ENCODE measurements at places on chromosomes 11 and 22. TPM values are rescaled to one million over a fixed set of nuclear protein-coding genes. Genes with fewer than 3 reads are reported as not detected.

The DENND6B gene
- 4.0 TPM for total RNA-seq

The GGT5 gene
- total RNA-seq = 2.6 TPM

The KIF18A gene
- 10.2 TPM for total RNA-seq

GRCh38 chr22:49042877-49043859 lies 784.5 kb downstream of the BRD1 start:
- H3K27ac ChIP-seq = no peak overlapping the region
- H3K27me3 ChIP-seq = no peaks in the 10 kb centered on the region
- DNase-seq = no peak
- H3K4me3 ChIP-seq = no peak overlapping the region

DNA sequence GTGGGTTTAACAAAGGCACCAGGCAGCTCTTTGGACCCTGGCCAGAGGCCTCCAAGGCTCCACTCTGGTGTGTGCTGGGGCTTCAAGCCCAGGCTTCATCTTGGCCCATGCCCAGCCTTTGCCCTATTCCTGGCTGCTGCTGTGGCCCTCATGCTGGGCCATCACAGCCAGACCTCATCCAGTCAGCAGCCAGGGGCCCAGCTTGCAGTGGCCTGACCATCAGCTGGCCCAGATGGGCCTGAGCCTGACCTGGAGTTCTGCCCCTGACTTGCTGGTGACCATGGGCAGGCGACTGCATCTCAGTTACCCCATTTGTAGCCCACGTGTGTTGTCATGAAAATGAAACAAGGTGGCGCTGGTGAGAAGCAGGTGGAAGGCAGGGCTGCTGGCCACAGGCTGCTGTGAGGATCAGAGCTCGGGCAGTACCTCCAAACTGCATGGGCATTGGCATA lies 76.1 kb downstream of the MED15 start:
- no peaks in the 10 kb centered on the region for H3K27me3 ChIP-seq
- DNase-seq = no peak
- no peaks in the 10 kb centered on the region for H3K4me1 ChIP-seq
- H3K27ac ChIP-seq = no peak overlapping the region
- H3K36me3 ChIP-seq = peaks cover 29% of the 10 kb centered on the region

DNA sequence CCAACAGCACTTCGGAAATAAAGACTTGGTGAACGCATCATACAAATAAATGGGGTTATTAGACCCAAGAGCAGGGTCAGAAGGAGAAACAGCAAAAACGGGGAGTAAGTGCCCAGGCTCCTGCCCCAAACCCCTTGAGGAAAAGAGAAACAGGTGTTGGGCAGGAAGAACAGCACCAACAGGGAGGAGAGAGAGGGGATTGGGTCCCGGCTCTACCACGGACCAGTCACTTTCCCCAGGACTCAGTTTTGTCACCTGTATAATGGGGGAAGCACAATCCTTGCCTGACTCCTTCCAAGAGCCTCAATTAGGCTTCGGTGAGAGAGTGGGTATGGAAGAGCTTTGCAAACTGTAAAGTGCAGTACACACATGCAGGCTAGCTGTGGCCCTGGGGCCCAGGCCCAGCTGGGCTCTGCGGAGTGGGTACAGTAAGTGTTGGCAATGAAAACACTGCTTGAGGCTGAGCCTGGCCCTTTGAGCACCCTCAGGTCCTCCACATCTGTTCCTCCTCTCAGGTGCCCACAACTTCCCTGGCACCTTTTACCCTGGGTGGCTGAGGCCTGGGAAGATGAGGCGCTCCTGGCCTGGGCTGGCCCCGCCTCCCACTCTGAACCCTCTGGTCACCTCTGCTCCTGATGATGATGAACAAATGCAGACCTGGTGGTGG lies 8.9 kb downstream of the SLC29A2 start:
- no peaks in the 10 kb centered on the region for H3K27me3 ChIP-seq
- no peak for DNase-seq
- no peak overlapping the region for H3K4me3 ChIP-seq
- H3K36me3 ChIP-seq = no peaks in the 10 kb centered on the region
- no peak overlapping the region for H3K27ac ChIP-seq
- no peaks in the 10 kb centered on the region for H3K4me1 ChIP-seq

GRCh38 chr11:85627332-85627997 lies at the start of gene DLG2:
Gene DLG2 (minus strand): TSS chr11:85627344.
- H3K4me1 ChIP-seq = peaks cover 6% of the 10 kb centered on the region
- peak; percentile 39 for DNase-seq
- H3K27me3 ChIP-seq = no peaks in the 10 kb centered on the region
- no peaks in the 10 kb centered on the region for H3K36me3 ChIP-seq

DNA sequence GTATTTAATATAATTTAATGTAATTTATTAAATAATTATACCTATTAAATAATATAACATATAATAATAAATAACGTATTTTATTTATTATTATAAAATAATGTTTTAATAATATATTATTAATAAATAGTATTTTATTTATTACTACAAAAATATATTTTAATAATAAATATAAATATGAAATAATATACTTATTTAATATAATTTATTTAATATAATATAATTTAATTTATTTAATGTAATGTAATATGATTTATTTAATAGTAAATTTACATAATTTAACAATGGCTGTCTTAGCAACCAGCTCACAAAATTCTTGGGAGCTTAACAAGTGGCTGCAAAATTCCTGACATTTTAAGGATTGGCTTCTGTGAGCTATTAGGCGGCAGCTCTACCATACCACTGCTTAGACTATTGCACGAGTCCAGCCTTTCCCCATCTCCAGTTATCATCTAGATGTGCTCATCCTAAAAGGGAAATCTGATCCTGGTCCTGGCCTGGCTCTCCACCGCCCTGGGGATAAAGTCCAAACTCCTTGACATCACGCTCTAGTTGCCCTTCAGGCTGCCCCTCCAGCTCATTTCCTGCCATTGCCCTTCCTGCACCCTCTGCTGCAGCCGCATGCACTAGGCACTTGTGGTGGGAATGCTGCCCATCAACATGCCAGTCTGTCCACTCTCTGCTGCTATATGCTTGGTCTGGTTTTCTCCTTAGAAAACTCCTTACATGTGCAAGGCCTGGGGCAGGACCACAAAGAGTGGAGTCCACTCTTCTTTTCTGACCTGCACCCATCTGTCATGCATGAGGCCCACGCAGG lies 9.8 kb downstream of the MMP20 start:
- no peak overlapping the region for H3K27ac ChIP-seq
- DNase-seq = no peak
- no peaks in the 10 kb centered on the region for H3K36me3 ChIP-seq
- no peak overlapping the region for H3K4me3 ChIP-seq

- H3K27me3 ChIP-seq = no peaks in the 10 kb centered on the region
- no peaks in the 10 kb centered on the region for H3K36me3 ChIP-seq
- no peak overlapping the region for H3K27ac ChIP-seq
- no peak for DNase-seq
- H3K4me3 ChIP-seq = no peak overlapping the region
- H3K4me1 ChIP-seq = no peaks in the 10 kb centered on the region
Observed at GRCh38 chr11:73298233-73298632, 9.8 kb upstream of the ARHGEF17 start.

GRCh38 chr22:35995348-35995747 lies 33.3 kb downstream of the RBFOX2 start:
- DNase-seq = no peak
- H3K27ac ChIP-seq = peak overlapping the region; percentile 19
- H3K4me1 ChIP-seq = no peaks in the 10 kb centered on the region
- no peak overlapping the region for H3K4me3 ChIP-seq

- peak overlapping the region; percentile 18 for H3K27ac ChIP-seq
- H3K27me3 ChIP-seq = no peaks in the 10 kb centered on the region
- no peak overlapping the region for H3K4me3 ChIP-seq
- peaks cover 12% of the 10 kb centered on the region for H3K36me3 ChIP-seq
Observed at GRCh38 chr11:36409152-36409816, 100.8 kb downstream of the TRAF6 start.

DNA sequence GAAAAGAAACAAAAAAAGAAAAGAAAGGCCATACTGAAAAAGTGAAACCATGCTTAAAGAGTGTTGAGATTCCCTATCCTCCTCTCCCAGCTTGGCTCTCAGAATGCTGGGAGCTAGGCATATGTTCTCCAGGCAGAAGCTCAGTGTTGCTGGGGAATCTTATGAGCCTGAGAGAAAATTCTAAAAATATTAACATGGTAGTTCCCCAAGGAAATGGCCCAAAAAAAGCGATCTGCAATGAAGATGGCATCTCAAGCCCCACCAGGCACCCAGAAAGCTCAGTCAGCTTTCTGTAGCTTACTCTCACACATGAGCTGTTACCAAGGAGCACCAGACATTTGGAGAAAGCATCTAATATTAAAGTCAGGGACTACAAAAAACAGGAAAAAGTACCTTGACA lies 94.5 kb downstream of the CD44 start:
- H3K27ac ChIP-seq = no peak overlapping the region
- H3K27me3 ChIP-seq = no peaks in the 10 kb centered on the region
- no peaks in the 10 kb centered on the region for H3K4me1 ChIP-seq
- no peak overlapping the region for H3K4me3 ChIP-seq

- H3K4me3 ChIP-seq = no peak overlapping the region
- no peaks in the 10 kb centered on the region for H3K4me1 ChIP-seq
- no peaks in the 10 kb centered on the region for H3K36me3 ChIP-seq
- no peaks in the 10 kb centered on the region for H3K27me3 ChIP-seq
Observed at GRCh38 chr22:46139895-46140350, 10.4 kb upstream of the PPARA start.

DNA sequence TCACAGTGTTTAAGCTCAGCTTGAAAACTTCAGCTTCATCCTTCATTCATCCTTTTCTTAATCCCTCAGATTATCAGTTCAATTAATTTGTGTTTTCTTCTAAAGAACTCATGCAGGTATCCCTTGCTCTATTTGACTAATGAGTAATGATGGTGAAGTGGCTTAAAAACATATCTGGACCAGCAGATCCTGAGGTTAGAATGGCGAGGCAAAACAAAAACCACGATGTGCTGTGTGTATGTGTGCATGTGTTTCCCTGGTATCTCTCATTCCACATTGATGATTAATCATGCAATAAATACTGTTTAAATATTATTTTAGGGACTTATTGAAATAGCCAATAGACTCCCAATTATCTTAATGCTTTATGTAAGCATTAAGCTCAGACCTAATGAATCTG lies 437.0 kb downstream of the DYNC2H1 start:
- no peaks in the 10 kb centered on the region for H3K27me3 ChIP-seq
- H3K4me1 ChIP-seq = no peaks in the 10 kb centered on the region
- no peak for DNase-seq
- H3K27ac ChIP-seq = no peak overlapping the region
- H3K36me3 ChIP-seq = no peaks in the 10 kb centered on the region

DNA sequence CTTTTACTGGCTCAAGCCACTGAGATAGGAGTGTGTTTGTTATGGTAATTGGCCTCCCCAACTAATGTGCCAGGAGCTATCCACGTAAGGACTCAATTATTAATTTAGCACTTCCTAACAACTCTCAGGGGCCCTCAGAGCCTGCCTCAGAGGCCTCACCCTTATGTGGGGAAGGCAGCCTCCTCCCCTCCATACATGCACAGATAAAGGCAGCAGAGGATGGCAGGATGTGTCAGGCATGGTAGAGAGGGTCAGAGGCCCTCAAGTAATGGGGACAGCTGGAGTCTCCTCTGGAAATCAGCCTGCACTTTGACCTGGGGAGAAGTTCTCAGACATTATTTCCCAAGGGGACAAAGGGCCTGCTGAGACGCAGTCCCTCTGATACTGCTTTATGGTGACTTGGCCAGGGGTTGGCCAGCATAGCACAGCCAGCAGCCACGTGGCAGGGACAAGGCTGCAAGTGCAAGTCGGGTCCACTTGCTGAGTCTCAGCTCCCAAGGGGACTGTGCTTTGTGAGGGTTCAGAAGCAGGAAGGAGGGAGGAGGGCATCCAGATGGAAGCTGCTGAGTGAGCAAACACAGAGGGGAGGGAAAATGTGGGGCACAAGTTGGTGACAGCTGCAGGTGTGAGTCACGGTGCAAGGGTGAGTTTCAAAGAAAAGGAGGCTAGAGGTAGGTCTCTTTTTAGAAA lies 17.0 kb downstream of the MOGAT2 start:
- peaks cover 8% of the 10 kb centered on the region for H3K4me1 ChIP-seq
- no peaks in the 10 kb centered on the region for H3K27me3 ChIP-seq
- H3K36me3 ChIP-seq = no peaks in the 10 kb centered on the region
- peak overlapping the region; percentile 53 for H3K27ac ChIP-seq

- H3K27ac ChIP-seq = no peak overlapping the region
- H3K36me3 ChIP-seq = no peaks in the 10 kb centered on the region
- H3K27me3 ChIP-seq = no peaks in the 10 kb centered on the region
Observed at GRCh38 chr11:92685049-92685448, 284.4 kb upstream of the MTNR1B start.

DNA sequence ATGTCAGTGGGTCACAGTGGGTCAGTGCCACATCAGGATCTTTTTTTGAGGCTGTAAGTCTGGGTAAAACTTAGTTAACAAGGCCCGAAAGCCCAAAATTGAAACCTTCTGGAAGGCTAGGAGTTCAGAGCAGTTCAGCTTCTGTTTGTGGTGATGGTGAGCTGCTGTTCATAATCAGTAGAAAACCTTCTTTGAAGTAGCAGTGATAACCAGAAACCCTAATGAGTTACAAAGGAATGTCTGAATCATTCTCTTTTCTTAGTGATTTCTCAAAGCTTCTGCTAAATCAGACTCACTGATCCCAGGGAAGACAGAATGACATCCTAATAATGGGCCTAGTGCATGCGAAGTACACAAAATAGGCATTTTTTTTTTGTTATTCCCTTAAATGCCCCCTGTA lies 124.7 kb downstream of the PARVA start:
- no peak overlapping the region for H3K4me3 ChIP-seq
- no peak overlapping the region for H3K27ac ChIP-seq
- H3K4me1 ChIP-seq = no peaks in the 10 kb centered on the region
- no peak for DNase-seq
- no peaks in the 10 kb centered on the region for H3K27me3 ChIP-seq

DNA sequence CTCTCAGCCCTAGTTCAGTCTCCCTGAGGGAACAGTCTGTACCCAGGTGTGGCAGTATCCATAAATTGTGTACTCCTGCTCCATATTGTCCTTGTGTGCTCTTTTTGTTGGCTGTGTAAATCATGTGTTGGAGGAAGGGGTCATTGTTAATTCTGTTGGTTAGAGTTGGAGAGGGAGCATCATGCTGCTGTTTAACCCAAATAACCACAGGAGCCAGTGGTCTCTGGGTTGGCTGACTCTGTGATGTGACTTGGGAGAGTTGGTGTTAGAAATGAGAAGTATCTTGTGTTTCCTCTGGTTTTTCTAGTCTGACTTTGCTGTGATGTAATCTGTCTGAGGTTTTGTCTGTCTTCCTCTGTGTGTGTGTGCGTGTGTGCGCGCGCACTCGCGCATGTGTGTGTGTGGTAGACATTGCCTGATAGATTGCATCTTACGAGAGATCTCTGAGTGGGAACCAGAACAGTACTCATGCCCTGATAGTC lies 30.5 kb downstream of the CTNND1 start:
- peaks cover 24% of the 10 kb centered on the region for H3K4me1 ChIP-seq
- peaks cover 7% of the 10 kb centered on the region for H3K36me3 ChIP-seq
- no peaks in the 10 kb centered on the region for H3K27me3 ChIP-seq
- peak; percentile 76 for DNase-seq

The SHANK2 gene
- total RNA-seq = 38.1 TPM

The CCDC188 gene
- 0.32 TPM for total RNA-seq
